ENCODE measurements at places on chromosomes 7 and 10.

- DNase-seq, result no peak
Observed at GRCh38 chr7:13055732-13056368, 368.4 kb downstream of the ARL4A start.

- DNase-seq, result no peak
Observed at GRCh38 chr10:132421847-132422751, 25.1 kb downstream of the PWWP2B start.

DNA sequence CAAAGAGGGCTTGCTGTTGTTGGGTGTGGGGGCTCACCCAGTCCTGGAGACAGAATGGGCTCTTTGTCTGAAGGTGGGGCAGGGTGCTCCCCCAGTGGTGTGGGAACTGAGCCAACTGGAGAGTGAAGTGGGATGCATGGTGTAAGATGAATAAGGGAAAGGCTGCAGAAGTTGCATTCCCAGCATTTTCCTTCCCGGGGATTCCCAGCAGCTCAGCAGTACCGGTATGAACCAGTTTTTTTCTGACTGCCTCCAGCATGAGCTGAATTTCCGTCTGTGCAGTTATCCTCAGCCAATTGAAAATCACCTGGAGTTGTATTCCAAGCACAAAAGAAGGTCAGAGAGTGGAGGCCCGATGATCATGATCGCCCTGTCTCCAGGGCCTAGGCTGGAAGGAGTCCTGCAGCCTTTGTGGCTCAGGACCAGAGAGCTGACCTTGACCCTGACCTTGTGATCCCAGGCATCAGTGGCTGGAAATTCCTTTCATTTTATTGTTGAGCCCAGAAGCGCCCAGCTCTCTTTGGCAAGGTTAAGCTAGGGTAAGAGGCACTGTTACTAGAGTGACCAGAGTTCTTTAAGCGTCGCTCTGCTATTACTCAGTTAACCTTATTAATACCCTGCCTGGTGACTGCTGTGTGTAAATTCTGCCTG lies 33.4 kb downstream of the OGDH start:
- no peak for DNase-seq

DNA sequence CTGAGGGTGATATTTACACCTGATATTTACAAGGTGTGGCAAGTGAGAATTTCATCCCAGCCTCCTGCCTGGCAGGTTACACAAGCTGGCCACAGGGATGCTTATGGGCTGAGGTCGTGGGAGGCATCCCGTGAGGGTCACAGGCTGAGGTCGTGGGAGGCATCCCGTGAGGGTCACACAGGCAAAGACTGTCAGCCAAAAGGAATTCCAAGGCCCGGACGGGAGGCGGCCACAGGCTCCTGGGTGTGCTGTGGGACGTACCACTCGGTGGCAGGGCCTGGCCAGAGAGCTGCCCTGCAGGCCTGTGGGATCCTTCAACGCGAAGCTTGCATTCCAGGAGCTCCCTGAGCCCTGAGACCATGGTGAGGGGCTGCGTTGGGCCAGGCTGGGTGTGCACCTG lies 460.6 kb downstream of the DNAJB6 start:
- no peak for DNase-seq
